Activated CD4-positive, alpha-beta T cell treated with anti-CD3 and anti-CD28 coated beads for 48 hours (primary cell): ENCODE measurements at places on chromosomes 13 and 19.

DNA sequence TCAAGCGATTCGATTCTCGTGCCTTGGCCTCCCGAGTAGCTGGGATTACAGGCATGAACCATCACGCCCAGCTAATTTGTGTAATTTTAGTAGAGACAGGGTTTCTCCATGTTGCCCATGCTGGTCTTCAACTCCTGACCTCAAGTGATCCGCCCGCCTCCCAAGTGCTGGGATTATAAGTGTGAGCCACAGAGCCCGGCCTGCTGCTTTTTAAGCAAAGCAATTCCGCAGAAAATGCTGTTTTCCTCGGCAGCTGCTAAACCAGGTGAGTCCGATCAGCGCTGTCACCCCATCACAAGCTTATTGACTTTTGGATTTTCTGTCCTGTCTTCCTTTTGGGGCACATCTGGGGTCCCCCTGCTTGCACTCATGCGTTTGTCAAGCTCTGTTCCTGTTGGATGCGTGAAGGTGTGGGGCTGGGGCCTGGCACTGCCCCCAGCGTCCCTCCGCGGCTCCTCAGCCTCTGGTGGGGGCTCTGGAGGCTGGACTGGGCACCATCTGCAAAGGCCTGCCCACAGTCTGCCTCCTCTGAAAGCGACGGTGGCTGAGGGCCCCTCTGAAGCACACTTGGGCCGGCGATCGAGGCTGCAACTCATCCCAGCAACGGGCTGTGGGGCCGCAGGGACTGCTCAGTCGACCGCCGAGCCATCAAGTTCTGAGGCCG lies 25.7 kb downstream of the CEBPG start:
- DNase-seq, result no peak

DNA sequence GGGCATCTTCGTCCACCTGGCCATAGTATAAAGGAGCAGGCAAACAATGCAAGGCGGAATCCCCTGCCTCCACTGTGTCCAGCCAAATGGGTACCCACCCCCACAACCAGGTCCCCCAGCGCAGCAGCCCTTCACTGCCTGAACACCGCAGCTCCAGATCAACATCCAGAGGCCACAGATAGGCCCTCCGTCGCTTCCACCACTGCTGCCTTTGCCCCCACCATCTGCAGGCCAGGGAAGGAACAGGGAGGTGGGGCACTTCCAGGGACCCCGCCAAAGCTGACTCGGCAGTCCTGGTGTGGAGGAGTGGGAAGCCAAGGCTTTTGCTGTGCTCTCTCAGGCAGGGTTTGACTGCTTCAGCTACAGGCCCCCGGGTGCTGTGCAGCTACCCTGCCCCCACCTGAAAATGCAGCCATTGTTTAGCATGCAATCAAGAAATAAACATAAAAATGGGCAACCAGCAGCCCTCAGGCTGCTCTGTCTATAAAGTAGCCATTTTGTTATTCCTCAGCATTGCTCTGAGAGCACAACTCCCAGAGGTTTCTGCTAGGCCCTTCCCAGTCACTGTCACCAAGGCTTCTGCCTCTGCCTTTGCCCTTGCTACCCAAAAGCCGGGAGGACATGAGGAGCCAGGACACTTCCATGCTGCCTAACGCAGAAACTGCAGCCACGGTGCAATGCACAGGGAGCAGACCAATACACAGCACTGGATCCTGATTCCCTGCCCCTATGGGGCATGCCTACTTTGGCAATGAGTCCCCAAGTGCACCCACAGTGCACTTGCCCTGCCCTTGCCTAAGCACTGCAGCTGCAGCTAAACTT lies 733.2 kb upstream of the KLHL1 start:
- DNase-seq, result no peak

GRCh38 chr19:47778049-47778953 lies at the start of gene SELENOW:
Gene SELENOW, plus strand, starts transcription at chr19:47778703. Its CDS starts 83 bp downstream, at chr19:47778786.
- DNase-seq, result peak; percentile 85

GRCh38 chr13:48527955-48528354 lies 4.9 kb downstream of the RCBTB2 start:
- no peak for DNase-seq

GRCh38 chr19:58398545-58398944 lies 3.1 kb downstream of the RNF225 start:
- DNase-seq, result no peak

- DNase-seq, result no peak
Measured at GRCh38 chr13:90455823-90456222, 891.7 kb upstream of the MIR17HG start.

DNA sequence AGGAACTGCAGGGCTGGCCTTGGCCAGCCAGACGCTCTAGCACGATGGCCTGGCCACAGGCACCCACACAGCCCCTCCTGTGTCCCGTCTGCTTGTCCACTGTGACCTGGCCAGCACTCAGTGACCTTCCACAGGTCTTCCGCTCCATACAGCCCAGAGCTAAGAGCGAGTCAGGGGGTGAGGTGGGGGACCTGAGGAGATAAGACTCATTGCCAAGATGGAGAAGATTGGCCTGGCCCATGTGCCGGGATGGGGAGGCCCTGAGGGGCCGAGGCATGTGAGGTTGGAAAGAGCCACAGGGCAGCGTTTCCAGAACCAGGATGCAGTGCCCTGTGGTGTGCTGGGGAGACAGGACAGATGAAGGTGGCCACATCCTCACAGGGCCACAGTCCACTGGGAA lies 10.2 kb upstream of the SLC7A9 start:
- no peak for DNase-seq

DNA sequence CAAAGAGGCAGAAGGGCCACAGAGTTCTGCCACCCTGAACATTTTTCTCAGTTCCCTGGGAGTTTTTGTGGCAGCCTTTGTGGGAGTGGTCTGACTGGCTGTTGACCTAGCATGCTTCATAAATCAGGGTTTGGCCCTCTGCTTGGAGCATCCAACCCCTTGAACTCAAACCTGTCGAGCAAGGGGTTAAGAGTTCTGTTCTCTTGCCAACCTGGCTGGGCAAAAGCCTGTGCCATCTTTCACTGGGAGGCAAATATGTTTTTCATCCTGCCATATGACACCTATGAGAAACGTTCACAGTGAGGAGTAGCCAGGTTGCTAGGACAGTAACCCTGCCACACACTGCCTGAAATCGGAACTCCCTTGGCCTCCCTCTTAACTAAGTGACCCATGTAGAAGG lies 7.7 kb upstream of the TEX26 start:
- DNase-seq, result no peak

- DNase-seq, result no peak
Measured at GRCh38 chr13:79684371-79684770, 203.4 kb downstream of the NDFIP2 start.

DNA sequence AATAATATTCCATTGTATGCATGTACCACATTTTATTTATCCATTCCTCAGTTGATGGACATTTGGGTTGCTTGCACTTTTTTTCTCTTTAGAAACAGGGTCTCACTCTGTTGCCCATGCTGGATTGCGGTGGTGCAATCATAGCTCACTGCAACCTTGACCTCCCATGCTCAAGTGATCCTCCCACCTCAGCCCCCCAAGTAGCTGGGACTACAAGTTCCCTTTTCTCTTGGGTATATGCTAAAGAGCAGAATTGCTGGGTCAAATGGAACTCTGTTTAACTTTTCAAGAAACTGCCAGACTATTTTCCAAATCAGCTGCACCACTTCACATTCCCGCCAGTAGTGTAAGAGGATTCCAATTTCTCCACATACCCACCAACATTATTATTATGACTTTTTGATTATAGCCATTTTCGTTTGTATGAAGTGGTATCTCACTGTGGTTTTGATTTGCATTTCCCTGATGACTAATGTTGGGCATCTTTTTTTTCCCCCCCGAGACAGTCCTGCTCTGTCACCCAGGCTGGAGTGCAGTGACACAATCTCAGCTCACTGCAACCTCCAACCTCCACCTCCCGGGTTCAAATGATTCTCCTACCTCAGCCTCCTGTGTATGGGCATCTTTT lies 7.6 kb upstream of the IPO5 start:
- peak; percentile 4 for DNase-seq

- DNase-seq, result no peak
Measured at GRCh38 chr19:28934631-28935030, 278.3 kb downstream of the UQCRFS1 start.

DNA sequence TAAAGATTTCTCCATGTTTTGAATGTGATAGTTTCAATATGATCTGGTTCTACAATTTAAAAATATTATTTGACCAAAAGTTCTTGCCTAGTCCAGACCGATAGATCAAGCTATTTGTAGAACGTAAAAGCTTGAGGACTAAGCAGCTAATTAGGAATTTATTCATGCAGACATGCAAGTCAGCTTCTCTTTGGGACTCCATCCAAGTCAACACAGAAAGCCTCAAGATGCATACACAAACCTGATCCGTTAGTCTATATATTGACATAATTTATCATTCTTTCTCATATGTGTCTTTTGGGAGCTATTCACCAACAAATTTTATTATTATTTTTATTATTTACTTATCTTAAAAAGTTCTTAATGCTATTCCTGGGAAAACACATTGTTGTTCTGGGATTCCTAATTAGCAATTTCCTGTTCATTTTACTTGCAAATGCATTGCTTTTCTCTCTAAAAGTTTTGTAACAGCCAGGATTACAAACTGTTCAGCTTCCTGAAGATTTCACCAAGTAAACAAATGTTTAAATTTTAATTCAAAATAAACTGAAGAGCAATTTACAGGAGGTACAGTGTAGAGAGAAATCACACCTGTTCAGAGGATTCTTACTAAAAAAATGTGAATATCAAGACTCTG lies 375.3 kb downstream of the GPC5 start:
- DNase-seq, result no peak

GRCh38 chr19:648305-648704 lies 8.6 kb downstream of the FGF22 start:
- DNase-seq, result no peak

DNA sequence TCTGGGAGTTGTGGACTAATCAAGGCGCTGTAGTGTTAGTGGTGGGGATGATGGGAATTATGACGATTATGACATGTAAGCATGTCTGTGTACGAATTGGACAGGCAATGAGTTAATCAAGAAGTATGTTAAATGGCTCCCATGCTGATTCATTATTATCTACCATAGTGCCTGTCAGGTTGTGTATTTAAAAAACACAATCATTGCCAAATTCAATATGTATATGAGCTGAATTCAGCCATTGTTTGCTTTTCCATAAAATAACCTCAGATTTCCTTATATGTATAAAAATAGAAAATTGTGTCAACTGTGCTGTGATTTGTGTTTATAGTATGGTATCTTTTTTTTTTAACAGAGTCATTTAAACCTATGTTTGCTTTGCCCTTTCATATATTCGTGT lies 37.1 kb downstream of the PCCA start:
- no peak for DNase-seq

DNA sequence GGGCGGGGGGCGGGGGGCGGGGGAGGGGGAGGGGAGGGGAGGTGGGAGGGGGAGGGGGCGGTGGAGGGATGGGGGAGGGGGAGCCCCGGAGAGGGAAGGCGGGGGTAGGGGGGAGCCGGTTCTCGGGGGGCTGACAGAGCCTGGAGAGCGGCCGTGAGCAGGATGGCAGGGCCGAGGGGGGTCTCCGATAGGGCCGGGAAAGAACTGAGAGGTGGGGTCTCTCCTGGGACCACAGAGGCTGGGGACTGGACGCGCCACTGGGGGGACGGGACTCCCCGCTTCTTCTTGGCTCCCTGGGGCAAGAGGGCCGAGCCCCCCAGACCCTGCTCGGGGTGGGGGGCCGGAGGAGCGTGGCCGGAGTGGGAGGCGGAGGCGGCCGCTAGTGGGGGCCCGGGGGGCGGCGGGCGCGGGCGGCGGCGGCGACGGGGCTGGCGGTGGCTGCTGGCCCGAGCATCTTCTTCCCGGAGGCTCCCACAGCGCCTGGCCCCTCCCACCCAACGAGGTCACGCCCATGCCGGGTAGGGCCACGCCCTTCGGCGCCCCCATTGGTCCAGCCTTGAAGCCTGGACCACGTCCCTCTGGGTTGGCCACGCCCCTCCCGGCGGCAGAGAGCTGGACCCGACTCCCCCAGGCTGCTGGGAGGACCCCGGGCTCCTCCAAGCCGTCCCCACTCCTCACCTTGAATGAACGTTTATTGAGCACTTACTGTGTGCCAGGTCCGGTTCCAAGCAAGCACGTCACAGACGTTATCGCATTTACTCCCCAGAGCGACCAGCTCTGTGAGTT lies at the start of gene NOVA2:
Gene NOVA2 (minus strand): TSS at position 313 of the 786 bp plus-strand sequence. CDS start 514 bp downstream, outside the sequence.
- DNase-seq, result peak; percentile 77

- no peak for DNase-seq
Measured at GRCh38 chr13:111859354-111860230, 207.4 kb upstream of the SOX1 start.

GRCh38 chr19:1904860-1905109 lies 414 bp upstream of the ADAT3 start:
- DNase-seq, result no peak

DNA sequence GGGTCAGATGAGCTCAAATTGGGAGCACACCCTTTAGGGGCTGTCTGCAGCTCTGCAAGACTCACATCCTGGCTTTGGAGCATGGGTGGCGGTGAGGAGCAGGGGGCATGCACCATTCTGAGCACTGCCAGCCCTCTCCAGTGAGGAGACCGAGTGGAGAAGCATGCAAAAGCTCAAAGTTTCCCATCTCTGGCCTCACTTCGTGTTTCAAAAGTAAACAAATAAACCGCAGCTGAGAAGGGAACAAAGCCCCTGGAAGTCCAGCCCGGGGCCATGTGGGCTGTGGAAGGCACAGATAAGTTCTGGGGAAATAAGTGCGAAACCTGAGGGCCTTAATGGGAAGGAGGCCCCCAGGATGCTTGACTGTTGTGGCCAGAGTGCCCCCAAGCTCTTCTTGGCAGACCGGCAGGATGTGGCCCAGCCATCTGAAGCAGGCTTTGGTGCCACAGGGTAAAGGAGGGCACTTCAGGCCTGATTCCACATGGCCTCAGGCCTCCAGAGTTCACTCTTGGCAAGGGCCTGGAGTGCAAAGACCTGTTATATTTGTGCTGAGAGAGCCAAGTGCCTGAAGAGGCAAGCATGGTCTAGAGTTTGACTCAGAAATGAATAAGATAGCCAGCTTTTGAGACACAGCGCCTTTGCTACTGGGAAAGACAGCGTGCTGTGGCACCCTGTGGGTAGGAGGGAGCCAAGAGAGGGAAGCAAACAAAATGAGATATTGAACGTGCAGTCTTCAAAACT lies 1.2 kb downstream of the MEDAG start:
- no peak for DNase-seq

GRCh38 chr13:44649104-44649428 lies 72.9 kb upstream of the TSC22D1 start:
- peak; percentile 58 for DNase-seq

- no peak for DNase-seq
Measured at GRCh38 chr13:96346921-96347320, 257.0 kb downstream of the HS6ST3 start.

GRCh38 chr19:10945264-10945663 lies 15.6 kb upstream of the SMARCA4 start:
- DNase-seq, result no peak

DNA sequence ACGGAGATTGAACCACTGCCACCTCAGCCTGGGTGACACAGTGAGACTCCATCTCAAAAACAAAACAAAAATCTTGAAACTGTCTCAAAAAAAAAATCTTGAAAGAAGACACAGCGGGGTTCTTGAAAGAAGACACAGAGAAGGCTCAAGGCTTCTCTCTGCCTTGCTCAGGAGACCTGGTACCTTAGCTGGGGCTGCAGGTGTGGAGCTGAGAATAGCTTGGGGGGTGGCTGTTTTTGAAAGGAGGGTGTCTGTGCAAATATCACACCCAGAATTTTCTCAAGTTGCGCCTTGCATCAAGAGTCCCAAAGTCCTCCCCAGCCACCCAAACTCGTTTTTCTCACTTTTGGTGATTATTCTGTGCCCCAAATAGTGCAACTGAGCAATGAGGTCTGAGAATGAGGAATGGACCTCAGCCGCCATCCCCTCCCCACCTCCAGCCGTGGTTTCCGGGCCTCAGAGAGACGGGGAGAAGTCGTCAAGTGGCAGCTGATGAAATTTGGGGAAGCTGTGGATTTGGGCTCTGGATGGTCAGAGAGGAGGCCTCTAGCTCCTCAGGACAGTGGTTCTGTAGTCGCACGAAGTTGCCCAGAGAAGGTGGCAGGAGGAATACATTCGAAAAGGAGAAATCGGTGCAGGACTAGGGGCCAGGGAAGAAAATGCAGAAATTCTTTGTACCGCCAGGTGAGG lies 8.8 kb downstream of the S1PR2 start:
- no peak for DNase-seq
